SW480 (cell line): ENCODE measurements at places on chromosomes 7 and 10.

DNA sequence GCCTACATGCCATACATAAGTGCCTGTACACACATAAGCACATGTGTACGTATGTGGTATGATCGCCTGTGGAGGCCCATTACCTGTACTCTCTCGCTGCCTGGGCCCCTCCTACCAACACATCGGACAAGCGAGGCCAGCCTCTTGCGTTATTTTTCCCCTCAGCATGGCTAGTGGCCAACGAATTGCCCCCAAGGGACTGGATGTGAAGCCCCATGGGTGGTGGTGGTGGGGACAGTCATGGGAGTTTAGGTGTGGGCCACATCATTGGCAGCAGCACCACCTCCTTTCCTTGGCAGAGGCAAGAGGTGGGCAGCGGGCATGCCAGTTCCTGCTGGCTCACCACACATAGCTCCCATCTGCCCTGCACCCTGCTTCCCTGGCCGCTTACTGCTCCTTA is 10.0 kb downstream of the GRK5 start:
- DNase-seq, result no peak

DNA sequence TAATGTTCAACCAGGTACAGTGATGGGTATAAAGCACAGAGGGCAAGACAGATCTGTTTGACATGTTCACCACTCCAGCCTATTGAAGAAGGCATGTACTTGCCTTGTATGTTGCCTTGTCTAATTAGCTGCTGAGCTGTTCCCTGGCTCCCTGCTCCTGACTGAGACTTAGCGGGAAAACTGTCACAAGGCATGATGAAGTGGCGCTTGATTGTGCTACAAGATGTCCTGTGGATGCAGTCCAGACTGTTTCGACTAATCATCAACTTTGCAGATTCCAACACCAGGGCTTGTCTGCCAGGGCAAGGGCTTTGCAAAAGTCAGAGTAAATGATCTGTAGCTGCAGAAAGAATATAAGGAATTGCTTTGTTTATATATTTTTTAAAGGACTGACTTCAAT is 136.2 kb upstream of the NRBF2 start:
- DNase-seq, result no peak

DNA sequence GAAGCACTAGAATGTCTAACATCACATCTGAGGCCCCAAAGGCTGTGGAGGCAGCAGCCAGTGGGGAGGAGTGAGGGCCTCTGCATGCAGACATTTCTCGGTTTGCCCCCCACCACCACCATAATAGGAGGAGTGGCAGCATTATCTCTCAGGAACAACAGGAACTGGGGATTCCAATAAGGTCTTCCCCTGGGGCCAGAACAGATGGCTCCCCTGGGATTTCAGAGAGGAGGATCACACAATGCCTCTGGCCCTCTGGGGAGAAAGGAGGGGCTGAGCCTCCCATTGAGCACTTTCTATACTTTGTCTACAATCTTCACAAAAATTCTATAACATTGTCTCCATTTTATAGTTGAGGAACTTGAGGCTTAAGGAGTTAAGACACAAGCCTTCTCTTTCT is 61.1 kb downstream of the GRID1 start:
- no peak for DNase-seq

DNA sequence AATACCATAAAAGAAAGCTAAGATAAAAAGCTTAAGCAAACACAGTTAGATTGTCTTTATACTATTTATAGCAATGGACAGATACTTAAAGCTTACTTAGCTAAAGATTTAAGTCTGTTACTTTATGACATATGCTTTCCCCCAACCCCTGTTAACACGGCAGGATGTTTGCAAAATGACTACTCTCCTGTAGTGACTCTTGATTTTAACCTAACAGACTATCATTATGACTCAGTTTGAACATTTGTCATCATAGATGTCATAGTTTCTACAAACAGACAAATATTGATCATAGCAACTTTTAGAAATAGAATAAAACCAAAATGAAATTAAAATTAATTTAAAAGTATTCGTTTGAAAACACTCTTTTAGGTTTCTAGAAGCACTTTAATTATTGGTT is 7.8 kb upstream of the COMMD3 start:
- no peak for DNase-seq

DNA sequence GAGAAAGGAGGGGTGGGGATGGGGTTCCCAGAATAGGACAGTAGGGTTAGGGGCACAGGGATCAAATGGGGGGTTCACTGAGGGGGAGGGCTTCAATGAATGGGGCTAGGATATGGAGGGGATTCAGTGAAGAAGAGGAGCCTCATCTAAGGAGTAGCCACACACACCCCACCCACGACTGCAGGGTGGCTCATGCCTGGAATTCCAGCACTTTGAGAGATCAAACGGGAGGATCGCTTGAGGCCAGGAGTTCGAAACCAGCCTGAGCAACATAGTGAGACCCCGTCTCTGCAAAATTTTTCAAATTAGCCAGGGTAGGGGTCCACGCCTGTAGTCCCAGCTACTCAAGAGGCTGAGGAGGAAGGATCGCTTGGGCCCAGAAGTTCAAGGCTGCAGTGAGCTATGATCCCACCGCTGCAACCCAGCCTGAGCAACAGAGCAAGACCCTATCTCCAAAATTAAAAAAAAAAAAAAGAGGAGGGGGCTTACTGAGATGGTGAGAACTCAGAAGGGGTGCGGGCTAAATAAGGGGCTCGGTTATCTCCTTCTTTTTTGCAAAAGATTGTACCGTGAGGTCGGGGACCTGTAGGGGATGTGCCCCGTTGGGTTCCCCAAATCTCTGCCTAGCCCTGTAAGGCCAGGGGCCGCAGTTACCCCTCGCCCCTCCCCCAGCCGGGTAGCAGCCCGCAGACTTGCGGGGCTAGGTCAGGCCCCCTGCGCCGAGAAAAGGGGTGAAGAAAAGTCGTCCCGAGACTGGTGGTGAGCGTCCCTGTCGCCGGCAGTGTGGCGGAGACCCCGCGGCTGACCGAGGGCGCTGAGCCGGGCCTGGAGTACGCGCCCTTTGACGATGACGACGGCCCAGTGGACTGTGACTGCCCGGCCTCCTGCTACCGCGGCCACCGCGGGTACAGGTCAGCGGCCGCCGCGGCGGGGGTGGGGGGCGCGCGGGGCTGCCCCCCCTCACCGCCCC is 43.1 kb upstream of the HSPB1 start:
- no peak for DNase-seq

- DNase-seq, result peak; percentile 59
These were observed 3.1 kb upstream of the ADAP1 start for GRCh38 chr7:957418-958220.

- no peak for DNase-seq
These were observed 715.3 kb downstream of the NXPH1 start for GRCh38 chr7:9148687-9149086.

DNA sequence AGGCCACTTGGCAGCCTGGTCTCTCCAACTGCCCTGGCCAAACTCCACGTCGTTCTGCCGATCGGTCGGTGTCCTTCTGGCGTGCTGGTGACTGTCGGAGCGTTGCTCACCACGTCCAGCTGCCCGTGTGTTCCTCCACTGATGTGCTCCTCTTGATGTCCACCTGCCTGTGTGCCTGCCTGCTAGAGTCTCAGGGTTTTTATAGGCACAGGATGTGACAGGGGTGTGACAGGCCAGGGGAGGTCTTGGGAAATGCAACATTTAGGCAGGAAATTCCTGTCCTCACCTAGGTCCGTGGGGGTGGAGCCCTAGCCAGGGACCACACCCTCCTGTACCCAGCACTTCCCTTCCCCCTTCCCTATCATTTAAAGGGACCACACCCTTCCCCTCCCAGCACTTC is 25.2 kb upstream of the CFAP46 start:
- DNase-seq, result peak; percentile 22

- no peak for DNase-seq
These were observed 507.4 kb downstream of the ANKRD7 start for GRCh38 chr7:118731854-118732253.
